ENCODE measurements at places on chromosomes 4 and X.

- no peak for DNase-seq
Observed at GRCh38 chr4:184294606-184295133, 77.0 kb upstream of the ENPP6 start.

DNA sequence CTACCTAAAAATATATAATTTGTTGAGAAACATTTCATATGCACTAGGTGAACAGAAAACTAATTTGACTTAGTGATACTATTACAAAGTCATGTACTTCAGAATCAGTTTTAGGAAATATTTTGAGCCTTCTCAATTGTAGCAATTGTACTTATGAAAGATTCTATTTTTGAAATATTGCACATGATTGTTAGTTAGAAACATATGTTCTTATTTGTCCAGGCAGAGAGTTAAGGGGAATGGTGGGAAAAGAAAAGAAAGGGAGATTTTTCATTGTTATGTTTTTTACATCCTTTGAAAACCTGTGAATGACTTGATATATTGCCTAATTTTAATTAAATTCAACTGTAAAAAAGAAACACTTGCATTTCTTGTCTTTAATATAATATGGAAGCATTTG lies 66.0 kb downstream of the GLRB start:
- no peak for DNase-seq

GRCh38 chr4:82268050-82268825 lies 105.6 kb downstream of the HNRNPD start:
- no peak for DNase-seq

DNA sequence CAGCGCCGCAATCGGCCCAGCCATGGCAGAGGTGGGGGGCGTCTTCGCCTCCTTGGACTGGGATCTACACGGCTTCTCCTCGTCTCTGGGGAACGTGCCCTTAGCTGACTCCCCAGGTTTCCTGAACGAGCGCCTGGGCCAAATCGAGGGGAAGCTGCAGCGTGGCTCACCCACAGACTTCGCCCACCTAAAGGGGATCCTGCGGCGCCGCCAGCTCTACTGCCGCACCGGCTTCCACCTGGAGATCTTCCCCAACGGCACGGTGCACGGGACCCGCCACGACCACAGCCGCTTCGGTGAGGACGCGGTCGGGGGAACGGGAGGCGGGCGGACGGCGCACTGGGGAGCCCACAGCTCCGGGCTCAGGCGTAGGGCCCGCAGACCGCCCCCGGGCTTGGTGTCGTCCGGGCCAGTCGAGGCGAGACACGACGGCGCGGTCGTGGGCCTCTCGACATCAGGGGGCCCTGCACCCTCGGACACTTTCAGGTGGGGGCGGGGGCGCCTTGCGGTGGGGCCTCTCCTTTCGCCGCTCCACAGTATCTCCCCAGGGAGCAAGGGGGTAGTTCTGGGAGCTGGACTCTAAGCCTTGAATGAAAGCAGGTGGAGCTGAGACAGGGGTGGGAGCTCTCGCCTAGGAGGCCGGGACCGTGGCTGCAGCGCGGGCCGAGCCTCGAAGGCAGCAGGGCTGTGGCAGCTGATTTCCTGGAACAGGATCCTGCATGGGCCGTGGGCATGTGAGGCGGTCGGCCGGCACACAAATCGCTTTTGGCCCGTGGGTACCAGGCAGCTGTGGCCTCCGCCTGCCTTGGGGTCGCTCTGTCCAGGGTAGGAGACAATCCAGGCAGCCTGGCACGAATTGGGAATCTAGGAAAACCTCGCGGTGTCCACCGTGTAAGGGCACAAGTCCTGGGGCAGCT lies 722 bp downstream of the FGF16 start:
- DNase-seq, result no peak
